ENCODE measurements at places on chromosomes 3 and 15.
A peak's percentile ranks its signal among the peaks of the same experiment; 100 is the strongest.

- DNase-seq = no peak
Observed at GRCh38 chr3:128354788-128355542, 111.7 kb downstream of the DNAJB8 start.

DNA sequence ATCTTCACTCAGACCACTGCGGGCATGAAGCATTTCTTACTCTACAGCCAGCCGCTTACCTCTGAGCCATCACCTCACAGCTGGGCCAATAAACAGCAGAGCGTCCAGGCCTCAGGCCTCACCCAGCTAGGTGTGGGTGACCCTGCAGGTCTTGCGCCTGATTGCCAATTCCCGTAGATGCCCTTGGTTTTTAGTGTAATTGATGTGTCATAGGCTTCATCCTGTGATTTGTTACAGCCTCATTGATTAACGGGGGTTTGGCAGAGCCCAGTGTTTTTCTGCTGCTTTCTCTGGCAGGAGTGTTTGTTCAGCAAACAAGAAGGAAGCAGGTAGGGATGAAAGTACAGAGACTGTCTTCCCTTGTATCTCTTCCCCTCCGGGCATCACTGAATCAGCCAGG, 49.6 kb upstream of the BNIP2 start:
- DNase-seq = no peak

GRCh38 chr3:163684651-163685050, 1393.6 kb downstream of the SI start:
- no peak for DNase-seq

DNA sequence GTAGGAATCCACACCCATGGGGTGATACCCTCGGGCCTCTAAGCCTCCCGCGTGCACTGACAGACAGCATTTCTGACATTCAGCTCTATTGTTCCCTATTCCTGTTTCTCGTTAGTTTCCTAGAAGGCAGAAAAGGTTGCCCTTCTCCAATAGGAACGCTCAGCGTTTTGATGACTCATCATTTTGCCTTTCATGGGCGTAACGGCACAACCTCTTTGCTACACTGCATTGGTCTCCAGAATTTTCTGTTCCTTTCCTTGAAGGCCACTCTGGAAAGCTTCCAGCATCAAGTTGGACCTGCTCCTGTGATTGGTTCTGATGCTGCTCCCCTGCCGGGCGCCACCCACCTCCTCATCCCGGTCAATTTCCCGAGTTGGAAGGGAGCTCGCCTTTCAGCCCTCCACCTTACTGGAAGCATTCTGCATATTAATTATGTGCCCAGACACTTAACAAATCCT, 13.0 kb upstream of the TNK2 start:
- DNase-seq = no peak

DNA sequence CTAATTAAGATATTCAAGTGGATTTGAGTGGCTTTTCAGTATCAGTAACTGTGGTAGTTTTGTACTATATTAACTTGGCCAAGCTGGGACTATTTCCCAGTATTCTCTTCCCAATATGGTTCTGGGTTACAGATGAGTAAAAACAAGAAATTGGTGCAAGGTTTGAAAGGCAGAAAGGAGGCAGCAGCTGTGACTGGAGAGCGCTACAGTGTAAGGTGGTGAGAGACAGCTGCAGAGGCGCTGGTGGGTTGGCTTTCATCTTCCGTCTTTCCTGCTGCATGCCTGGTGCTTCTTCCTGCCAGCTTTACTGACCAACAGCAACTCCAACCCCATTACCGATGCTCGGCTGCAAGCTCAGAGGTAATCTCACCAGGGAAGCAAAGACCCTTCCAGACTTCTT, 9.8 kb downstream of the DPH3 start:
- no peak for DNase-seq

GRCh38 chr3:11953778-11954177, 50.4 kb upstream of the SYN2 start:
- no peak for DNase-seq

DNA sequence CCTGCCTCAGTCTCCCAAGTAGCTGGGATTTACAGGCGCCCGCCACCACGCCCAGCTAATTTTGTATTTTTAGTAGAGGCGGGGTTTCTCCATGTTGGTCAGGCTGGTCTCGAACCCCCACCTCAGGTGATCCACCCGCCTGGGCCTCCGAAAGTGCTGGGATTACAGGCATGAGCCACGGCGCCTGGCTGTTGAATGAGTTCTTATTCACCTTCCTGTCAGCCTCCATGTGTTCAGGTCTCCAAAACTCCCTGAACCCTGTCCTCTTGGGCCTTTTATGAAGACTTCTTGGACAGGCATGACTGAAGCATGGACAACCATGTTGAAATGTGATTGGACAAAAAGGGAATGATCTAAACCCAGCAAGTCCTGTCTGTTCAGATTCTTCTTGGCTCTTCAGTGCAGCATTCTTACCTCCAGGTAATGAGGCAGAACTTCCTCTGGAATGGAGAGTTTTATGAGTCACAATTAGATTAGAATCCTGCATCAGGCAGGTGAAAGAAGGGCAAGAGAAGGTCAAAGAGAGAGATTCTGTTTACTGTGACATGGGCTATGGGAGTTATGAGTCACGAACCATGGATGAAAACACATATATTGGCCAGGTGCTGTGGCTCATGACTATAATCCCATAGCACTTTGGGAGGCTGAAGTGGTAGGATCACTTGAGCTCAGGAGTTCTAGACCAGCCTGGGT, 23.1 kb upstream of the EIF4A2 start:
- DNase-seq = no peak

DNA sequence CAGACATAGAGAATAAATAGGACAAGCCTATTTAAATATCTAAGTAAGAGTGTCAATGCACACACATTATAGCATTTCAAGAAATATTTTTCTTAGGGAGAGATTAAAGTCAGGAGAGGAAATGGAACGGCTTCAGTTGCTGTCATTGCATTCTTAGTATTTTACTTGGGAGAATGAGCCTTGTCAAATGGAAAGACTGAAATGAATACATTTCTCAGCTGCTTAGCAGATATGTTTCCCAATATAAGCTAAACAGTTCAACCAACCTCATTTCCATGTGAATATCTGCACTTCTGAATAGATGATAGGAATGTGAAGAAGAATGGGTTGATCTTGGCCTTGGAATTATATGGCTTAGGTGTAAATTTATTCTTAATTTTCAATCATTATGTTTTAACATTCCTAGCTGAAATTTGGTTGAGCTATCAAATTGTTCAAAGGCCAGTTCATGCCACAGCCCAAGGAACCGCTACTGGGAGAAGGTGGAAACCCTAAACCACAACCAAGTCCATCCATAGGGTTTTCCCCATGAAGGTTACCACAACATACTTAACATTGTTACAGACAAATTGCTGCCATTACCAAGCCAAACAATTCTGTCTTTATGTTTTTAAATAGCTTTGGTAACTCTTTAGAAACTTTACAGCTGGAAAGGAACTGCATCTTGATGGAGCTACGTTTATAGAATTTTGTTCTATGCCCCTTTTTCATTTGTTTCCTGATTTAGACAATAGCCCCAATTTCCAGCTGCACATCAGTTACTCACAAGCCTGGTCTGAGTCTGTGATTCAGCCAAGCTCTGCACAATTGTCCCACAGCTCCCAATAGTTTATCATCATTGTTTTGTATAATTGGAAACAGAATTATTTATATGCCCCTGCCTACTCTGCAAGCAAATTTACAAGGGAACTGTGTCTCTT, 459.6 kb downstream of the MECOM start:
- no peak for DNase-seq

- peak; percentile 82 for DNase-seq
Observed at GRCh38 chr3:183210862-183211341, 42.2 kb upstream of the B3GNT5 start.

- DNase-seq = no peak
Observed at GRCh38 chr3:38717355-38718240, 68.1 kb upstream of the SCN5A start.

DNA sequence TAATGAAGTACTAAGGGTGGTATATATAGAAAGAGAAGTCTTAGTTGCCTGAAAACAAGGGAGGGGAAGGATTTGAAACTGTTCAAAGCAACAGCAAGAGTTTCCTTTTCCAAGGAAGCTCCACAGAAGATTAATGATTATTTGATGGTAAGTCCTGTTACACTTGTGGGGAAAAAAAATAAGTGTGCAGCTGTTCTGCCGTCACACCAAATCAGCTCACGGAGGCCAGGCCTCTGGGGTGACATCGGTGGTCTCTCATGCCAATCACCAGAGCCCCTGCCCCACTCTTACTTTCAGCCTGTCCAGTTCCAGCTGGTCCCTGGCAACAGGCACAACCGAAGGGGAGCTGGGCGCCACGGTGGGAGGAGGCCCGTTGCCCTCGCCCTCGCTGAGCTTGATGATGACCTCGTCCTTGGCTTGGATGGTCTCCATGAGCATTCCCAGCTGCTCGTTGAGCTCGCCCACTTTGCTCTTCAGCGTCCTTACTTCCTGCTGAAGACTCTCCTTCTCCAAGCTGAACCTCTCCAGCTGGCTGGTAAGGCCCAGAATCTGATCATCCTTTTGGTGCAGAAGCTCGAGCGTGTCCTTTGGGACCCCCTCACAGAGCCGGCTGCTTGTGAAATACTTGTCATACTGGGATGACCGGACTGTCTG, 53.5 kb downstream of the TBC1D2B start:
- no peak for DNase-seq

DNA sequence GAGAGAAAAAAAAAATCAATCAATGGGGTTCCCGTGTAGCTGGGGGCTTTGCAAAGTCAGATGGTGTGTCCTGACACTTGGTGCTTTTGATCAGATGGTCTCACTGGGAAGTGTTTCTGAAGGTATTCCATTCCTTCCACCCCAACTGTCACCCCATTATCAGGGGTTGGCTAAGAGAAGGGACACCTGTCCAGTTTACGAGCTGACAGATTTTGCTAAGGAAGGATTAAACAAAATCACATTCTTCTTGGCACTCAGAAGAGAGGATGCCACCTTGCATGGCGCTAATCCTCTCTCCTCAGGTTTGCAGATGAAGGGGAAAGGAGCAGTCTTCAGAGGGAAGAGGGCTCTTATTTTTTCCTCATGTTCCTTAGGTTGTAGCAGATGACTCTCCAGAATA, 103.7 kb upstream of the ETV5 start:
- no peak for DNase-seq

GRCh38 chr3:24048843-24049242, 103.8 kb downstream of the NR1D2 start:
- no peak for DNase-seq

- no peak for DNase-seq
Observed at GRCh38 chr3:62132027-62132602, 241.2 kb downstream of the FEZF2 start.

GRCh38 chr3:110544730-110545129, 526.9 kb upstream of the NECTIN3 start:
- no peak for DNase-seq

DNA sequence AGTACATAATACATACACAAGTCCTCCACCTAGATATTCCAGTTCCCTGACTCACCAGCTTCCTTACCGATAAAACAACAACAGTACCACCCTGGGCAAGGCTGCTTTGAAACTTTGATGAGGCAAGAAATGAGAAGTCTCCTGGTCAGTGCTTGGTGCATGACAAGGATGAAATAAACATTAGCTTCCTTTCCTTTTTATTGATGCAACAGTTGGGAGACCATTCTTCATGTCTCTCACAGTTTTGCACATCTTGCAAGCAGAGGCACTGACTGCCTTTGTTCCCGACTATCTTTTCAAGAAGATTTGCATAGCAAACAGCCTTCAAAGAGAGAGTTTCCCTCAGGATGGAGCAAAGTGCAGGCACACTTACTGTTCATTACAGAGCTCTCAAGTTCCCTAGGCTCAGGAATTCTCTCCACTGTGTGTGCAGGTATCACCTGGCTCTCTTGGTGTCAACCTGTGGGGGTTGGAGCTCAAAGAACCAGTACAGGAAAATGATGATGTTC, 65.2 kb downstream of the MYLK start:
- DNase-seq = no peak

DNA sequence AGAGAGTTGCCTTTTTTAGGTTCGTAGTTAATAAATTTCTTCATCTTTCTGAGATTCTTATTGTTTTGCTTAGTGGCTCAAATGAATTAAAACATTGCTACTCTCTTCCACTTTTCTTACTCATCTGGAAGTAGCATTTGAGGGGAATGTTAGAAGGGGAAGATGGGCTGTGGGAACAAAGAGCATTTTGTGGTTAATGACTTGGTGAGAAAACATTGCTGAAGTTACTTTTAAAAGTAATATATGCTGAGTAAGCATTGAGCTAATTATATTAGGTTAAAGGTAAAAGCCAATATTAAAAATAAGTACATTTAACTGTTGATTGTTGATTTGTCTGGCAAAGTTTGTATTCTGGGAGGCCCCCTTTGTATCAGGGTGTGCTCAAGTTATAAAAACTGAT, 5.7 kb downstream of the MORF4L1 start:
- DNase-seq = no peak

Measured in GF-D8 (cell line).